Aorta (tissue), 5 donors: ENCODE measurements at places on chromosomes 1 and 21.

DNA sequence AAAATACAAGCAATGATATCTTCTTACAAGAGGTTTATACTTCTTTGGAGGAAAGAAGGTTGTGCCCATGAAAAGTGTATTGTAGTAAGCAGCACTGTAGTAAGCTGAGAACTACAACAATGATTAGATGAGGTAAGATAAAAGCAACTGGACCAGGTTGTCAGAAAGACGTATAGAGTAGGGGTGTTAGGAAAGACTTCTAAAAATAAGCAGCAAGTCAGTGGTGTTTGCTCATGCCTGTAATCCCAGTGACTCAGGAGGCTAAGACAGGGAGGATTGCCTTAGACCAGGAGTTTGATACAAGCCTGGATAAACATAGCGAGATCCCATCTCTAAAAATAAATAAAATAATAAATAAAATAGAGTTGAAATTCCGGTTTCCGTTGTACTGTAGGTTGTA lies 4.3 kb upstream of the OR10X1 start:
- DNase-seq, result no peak

DNA sequence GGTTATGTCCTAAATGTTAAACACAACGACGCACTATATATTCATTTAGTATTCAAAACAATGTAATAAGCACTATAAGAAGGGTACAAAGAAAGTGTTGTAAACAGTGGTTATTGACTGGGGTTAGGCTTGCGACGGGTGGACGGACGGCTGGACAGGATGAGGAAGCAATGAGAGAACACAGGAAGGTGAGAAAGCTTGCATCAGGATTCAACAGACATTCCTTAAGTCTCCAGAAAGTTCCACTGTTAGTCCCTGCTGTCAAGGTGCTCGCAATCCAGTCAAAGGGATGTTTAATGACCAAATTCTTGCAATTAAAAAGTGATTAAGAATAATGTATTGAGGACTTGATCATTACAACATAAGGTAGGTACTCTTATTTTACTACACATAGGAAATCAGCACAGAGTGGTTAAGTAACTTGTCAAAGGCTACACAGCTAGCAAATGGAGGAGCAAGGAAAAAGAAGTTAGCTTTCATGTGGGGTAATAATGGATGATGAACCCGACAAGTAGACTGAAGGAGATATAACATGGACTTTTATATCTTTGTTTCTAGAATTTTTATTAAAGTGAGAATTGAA lies 994 bp upstream of the ACBD6 start:
- no peak for DNase-seq

DNA sequence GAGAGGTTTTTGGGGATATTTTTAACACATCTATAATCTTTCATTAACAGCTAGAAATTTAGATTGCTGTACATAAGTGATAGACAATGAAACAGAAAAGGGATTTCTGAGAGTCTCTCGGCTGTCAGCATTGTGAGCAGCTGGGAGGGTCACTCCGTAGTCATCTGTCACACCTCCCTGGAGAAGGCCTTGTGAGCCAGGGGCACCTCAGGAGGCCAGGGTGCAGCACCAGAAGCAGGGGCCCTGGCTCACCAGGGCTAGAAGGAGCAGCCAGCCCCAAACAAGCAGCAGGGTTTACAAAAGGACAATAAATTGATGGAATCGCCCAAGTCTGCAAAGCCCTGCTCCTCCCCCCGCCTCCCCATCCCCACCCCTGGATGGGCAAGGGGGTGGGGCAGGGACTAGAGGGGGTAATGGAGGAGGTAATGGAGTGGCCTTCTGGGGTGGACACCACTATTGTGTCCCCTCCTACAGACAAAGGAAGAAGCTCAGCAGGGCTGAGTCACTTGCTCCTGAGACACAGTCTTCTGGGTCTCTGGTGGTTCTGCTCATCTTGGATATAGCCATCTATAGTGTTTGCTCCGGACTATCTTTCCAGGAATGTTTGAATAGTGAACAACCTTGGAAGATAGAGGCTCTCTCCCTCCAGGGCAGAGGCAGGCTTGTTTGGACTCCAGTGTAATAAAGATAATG lies 263.4 kb downstream of the NPHP4 start:
- peak; percentile 7 for DNase-seq

- DNase-seq, result no peak
Observed at GRCh38 chr1:44225761-44226160, 12.5 kb downstream of the DMAP1 start.

GRCh38 chr1:109046671-109047070 lies 4.8 kb upstream of the WDR47 start:
- no peak for DNase-seq
